ENCODE measurements at places on chromosomes 13 and 19. TPM values are rescaled to one million over a fixed set of nuclear protein-coding genes. Genes with fewer than 3 reads are reported as not detected.

DNA sequence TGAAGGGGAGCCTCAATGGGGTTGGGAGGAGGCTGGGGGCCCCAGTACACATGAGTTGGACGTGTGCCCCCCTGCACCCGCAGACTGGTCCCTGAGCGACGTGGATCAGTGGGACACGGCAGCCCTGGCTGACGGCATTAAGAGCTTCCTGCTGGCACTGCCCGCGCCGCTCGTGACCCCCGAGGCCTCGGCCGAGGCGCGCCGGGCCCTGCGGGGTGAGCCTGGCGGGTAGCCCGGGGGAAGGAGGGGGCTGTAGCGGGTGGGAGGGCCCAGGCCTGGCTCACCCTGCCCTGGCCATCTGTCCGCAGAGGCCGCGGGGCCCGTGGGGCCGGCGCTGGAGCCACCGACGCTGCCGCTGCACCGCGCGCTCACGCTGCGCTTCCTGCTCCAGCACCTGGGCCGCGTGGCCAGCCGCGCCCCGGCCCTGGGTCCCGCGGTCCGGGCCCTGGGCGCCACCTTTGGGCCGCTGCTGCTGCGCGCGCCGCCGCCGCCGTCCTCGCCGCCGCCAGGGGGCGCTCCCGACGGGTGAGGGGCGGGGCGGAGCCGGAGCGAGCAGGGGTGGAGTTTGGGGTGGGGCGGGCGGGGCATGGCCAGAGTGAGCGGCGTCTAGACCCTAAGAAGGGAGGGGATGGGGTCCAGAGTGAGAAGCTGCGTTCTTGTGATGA, 8.1 kb downstream of the PIK3R2 start:
- peaks cover 36% of the 10 kb centered on the region for H3K4me1 ChIP-seq
- H3K27me3 ChIP-seq, result no peaks in the 10 kb centered on the region
- H3K27ac ChIP-seq, result peak overlapping the region; percentile 66
- H3K36me3 ChIP-seq, result peaks cover under 1% of the 10 kb centered on the region
- H3K4me3 ChIP-seq, result no peak overlapping the region

DMRTC2 gene
- total RNA-seq, result not detected

GRCh38 chr13:110592665-110593064, 22.7 kb upstream of the NAXD start:
- H3K4me3 ChIP-seq, result no peak overlapping the region
- H3K27ac ChIP-seq, result no peak overlapping the region
- no peaks in the 10 kb centered on the region for H3K36me3 ChIP-seq
- no peak for DNase-seq
- no peaks in the 10 kb centered on the region for H3K4me1 ChIP-seq

ZNF90 gene
- 13.5 TPM for total RNA-seq

GRCh38 chr13:78758549-78758948, 99.6 kb upstream of the OBI1 start:
- no peak for DNase-seq
- no peaks in the 10 kb centered on the region for H3K36me3 ChIP-seq
- no peaks in the 10 kb centered on the region for H3K4me1 ChIP-seq
- H3K27me3 ChIP-seq, result no peaks in the 10 kb centered on the region
- H3K27ac ChIP-seq, result no peak overlapping the region

TINCR gene
- total RNA-seq, result not detected

CEACAM5 gene
- not detected for total RNA-seq

DNA sequence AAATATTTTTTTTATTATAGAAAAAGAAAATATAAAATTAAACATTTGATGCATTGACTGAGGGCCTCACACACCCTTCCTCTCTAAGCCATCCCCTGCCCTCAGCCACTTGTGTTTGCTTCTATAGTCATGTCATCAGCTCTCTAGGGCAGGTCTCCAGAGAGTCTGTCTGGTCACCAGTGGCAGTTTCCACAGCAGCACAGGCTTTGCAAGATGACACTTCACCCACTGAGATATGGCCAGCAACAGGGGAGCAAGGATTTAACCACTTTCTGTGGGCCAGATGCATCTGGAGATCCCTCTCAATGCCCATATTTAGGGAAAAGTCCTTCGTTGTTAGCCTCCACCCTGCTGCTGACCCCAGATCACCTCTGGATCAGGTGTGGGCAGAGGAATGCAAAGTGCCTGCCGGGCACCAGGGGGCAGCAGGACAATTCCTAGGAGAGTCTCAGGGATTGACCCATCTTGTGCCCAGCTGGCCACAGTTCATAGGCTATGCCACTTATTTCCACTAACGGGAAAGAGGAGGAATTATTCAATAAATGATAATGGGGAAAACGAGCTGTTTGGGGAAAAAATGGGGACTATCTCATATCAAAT, 4.8 kb downstream of the ABCC4 start:
- DNase-seq, result peak; percentile 79
- H3K4me3 ChIP-seq, result no peak overlapping the region
- no peaks in the 10 kb centered on the region for H3K36me3 ChIP-seq

- H3K27me3 ChIP-seq, result no peaks in the 10 kb centered on the region
- peaks cover 70% of the 10 kb centered on the region for H3K4me1 ChIP-seq
- no peak overlapping the region for H3K4me3 ChIP-seq
- no peak overlapping the region for H3K27ac ChIP-seq
Observed at GRCh38 chr19:46353730-46354528, 7.0 kb downstream of the PPP5C start.

GRCh38 chr19:543910-544608, at the start of gene GZMM:
GZMM (plus strand) TSS chr19:544053; CDS start chr19:544072, 19 bp downstream.
- H3K27ac ChIP-seq, result no peak within 1 kb of the TSS
- no peak for DNase-seq
- H3K36me3 ChIP-seq, result peaks cover 3% of the 10 kb centered on the region
- H3K4me1 ChIP-seq, result no peaks in the 10 kb centered on the region
- no peak within 1 kb of the TSS for H3K4me3 ChIP-seq
- H3K27me3 ChIP-seq, result no peaks in the 10 kb centered on the region

- no peaks in the 10 kb centered on the region for H3K36me3 ChIP-seq
- DNase-seq, result no peak
- H3K27me3 ChIP-seq, result no peaks in the 10 kb centered on the region
- no peak overlapping the region for H3K27ac ChIP-seq
- no peak overlapping the region for H3K4me3 ChIP-seq
- no peaks in the 10 kb centered on the region for H3K4me1 ChIP-seq
Observed at GRCh38 chr13:85651440-85651839, 147.8 kb downstream of the SLITRK6 start.

- H3K27ac ChIP-seq, result no peak overlapping the region
- no peak for DNase-seq
- H3K4me1 ChIP-seq, result no peaks in the 10 kb centered on the region
- H3K27me3 ChIP-seq, result no peaks in the 10 kb centered on the region
- no peak overlapping the region for H3K4me3 ChIP-seq
Observed at GRCh38 chr13:109158383-109158782, 529.0 kb downstream of the MYO16 start.

GRCh38 chr19:43778651-43779050, 2.1 kb downstream of the KCNN4 start:
- DNase-seq, result no peak
- H3K4me3 ChIP-seq, result no peak overlapping the region
- H3K27me3 ChIP-seq, result no peaks in the 10 kb centered on the region
- peaks cover 13% of the 10 kb centered on the region for H3K4me1 ChIP-seq

ATP4A gene
- not detected for total RNA-seq

DNA sequence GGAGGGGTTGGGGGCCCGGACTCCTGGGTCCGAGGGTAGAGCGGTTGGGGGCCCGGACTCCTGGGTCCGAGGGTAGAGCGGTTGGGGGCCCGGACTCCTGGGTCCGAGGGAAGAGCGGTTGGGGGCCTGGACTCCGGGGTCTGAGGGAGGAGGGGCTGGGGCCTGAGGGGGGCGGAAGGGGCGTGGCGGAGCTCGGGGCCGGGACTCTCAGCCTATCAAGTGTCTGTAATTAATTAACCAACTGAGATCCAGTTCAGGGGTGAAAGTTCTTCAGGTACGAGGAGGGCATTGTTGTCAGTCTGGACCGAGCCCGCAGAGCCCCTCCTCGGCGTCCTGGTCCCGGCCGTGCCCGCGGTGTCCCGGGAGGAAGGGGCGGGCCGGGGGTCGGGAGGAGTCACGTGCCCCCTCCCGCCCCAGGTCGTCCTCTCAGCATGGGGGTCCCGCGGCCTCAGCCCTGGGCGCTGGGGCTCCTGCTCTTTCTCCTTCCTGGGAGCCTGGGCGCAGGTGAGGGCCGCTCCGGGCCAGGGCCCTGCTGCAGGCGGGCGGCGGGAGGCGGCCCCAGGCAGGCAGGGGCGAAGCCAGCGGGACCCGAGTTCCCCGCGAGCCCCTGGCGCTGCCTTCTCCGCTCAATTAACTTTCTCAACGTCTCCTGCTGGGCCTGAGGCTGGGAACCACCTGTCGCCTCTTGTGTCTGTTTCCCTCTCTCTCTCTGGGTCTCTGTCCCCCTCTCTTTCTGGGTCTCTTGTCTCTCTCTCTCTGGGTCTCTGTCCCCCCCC, 697 bp downstream of the FCGRT start:
- DNase-seq, result peak; percentile 61
- H3K27me3 ChIP-seq, result no peaks in the 10 kb centered on the region
- no peaks in the 10 kb centered on the region for H3K36me3 ChIP-seq
- H3K4me3 ChIP-seq, result peak overlapping the region; percentile 45
- peaks cover 38% of the 10 kb centered on the region for H3K4me1 ChIP-seq
